ENCODE measurements at places on chromosomes 4 and X.

GRCh38 chr4:165724786-165725185, 148.3 kb upstream of the TLL1 start:
- DNase-seq: no peak

- DNase-seq: no peak
Measured at GRCh38 chrX:151227627-151228026, 51.2 kb downstream of the GPR50 start.

DNA sequence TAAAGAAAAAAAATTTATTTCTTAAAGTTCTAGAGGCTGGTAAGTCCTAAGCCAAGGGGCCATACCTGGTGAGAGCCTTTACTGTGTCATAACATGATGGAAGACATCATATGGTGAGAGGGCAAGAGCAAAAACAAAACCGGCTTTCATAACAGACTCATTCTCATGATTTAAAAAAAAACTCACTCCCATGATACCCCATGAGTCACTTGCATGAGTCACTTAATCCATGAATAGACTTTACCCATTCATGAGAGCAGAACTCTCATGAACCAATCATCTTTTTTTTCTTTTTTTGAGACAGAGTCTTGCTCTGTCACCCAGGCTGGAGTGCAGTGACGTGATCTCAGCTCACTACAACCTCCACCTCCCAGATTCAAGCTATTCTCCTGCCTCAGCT, 369.7 kb upstream of the DIAPH2 start:
- DNase-seq: no peak

GRCh38 chrX:96449191-96449590, 235.5 kb upstream of the DIAPH2 start:
- DNase-seq: no peak

- DNase-seq: no peak
Measured at GRCh38 chr4:149708513-149709130, 107.0 kb downstream of the IQCM start.

DNA sequence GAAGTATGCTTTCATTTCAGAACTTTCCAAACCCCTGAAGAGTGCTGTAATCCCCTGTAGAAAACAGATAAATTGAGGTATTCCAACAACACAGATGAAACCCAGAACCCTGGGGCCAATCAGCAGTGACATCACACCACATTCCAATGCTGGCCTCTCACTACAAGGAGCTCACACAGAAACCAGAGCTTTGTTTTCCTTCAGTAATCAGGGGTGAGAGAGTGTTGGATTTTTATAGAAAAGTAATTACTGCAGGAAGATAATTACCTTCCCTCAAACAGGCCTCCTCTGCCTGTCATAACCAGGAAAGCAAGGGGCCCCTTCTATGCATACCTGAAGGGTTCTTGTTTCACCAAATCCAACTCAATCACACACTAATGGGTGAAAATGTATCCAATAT, 246.2 kb downstream of the SCFD2 start:
- no peak for DNase-seq

DNA sequence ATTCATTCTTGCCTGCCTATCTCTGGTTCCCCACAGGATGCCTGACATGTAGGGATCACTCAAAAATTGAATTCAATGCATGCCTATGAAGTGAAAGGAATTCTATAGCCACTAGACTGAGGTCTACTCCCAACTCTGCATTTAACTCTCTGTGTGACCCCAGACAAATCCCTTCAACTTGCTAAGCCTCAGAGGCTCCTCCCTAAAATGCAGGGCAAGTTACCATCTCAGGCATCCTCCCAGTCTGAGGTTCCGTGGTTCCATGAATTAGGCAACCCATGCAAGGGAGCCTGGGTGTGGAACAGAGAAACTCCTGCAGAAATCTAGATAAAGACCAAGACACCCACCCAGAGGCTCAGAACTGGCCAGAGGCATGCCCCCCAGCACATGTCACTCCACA, 6.6 kb downstream of the SRPX start:
- no peak for DNase-seq

GRCh38 chr4:90486346-90486745, 359.2 kb downstream of the CCSER1 start:
- DNase-seq: no peak

- DNase-seq: no peak
Measured at GRCh38 chr4:136516371-136516770, 1015.9 kb downstream of the PCDH18 start.

GRCh38 chr4:10622728-10623127, 61.8 kb downstream of the CLNK start:
- DNase-seq: no peak

GRCh38 chrX:6980981-6981380, 166.5 kb upstream of the STS start:
- no peak for DNase-seq

DNA sequence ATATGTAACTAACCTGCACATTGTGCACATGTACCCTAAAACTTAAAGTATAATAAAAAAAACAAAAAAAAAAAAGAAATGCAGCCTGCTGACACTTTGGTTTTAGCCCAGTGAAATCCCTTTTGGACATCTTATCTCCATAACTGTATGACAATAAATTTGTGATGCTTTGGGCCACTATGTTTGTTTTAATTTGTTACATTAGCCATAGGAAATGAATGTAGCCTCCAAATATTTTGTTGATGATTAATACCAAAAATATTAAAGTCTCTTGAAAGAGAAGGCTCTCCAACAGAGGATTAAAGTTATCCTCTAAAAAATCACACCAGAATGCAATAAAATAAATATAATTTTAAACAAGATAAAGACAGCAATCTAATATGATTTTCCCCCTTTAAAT, 852.7 kb upstream of the SLIT2 start:
- no peak for DNase-seq

- no peak for DNase-seq
Measured at GRCh38 chrX:118455013-118455412, 40.6 kb upstream of the DOCK11 start.

- no peak for DNase-seq
Measured at GRCh38 chrX:72347366-72347765, 41.7 kb upstream of the CITED1 start.

GRCh38 chr4:81694176-81694913, 222.6 kb upstream of the RASGEF1B start:
- no peak for DNase-seq

DNA sequence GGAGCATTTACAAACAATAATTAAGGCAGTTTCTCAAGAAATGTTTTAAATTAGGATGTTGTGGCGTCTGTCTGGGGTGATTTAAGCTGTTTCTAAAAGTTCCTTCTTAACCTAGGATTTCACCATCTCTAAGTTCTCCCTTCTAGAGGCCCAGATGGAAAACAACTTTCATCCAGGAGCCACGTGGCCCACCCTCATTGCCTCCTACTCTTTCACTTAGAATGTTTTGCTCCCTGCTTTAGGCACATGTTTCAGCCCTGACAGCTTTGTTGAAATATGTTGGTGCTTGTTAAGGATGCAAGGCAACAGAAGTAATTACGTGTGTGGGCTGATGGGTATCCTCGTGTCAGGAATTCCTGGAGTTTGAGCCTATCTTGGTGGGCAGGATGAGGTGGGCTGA, 131.3 kb downstream of the GUCY2F start:
- DNase-seq: no peak

- no peak for DNase-seq
Measured at GRCh38 chrX:46704767-46705386, 54.0 kb downstream of the SLC9A7 start.

DNA sequence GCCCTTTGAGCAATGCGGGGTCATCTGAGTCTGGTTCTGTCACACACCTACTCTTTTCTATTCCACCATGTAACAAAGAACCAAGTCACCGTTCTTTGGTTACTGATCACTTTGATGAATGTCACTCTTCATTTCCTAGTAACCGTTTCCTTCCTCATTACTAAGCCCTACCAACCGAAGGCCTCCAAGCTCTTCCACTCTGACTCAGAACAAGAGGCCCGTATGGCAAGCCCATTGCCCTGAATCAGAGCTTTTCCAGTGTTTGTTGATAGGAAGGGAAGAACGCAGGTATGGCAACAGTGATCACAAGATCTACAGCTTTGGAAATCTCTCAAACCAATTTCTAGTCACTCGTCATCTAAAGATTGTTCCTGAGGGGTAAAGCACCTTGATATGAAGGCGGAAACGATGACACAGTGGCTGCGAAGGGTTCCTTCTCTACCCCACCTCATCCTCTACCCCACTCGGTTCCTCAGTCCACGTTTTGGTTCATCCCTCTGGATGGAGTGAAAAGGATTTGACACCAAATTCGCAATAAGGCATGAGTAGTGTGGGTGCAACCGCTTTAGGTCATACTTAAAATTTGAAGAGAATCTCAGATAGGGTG, 28.0 kb upstream of the CD40LG start:
- DNase-seq: peak; percentile 25

- DNase-seq: no peak
Measured at GRCh38 chr4:8422786-8423185, 17.7 kb downstream of the ACOX3 start.

- no peak for DNase-seq
Measured at GRCh38 chr4:76559236-76560071, 124.4 kb downstream of the SHROOM3 start.

DNA sequence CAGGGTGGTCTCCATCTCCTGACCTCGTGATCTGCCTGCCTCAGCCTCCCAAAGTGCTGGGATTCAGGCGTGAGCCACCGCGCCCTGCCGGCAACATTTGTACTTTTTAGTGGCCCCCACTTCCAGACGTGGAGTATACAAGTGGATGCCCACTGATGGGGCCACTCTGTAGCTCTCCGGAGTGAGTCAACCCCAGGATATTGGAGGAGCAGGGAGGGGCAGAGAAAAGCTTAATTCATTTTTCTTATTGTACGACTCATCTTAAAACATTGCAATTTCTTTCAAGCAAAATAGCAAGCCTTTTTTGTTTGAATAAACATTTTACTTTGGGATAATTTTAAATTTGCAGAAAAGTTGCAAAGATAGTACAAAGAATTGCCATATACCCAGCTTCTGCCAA, 34.6 kb downstream of the FAM9C start:
- DNase-seq: no peak

DNA sequence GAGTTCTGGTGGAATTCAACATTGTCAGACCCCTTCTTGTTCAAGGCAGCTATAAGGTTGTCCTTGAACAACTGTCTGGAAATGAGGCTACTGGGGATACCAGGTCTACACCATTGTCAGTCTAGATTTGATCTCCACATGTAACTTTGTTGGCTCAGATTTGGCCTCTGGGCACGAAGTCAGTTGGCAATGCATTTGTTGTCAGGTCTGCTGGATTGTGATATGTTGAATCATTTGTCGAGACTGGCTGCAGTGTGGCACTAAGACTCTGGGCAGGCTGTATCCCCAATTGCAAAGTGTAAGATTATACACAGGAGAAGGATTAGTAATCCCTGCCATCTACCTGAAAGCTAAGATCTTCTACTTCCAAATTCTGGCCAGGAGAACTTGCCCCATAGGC, 26.5 kb downstream of the ZNF81 start:
- no peak for DNase-seq

DNA sequence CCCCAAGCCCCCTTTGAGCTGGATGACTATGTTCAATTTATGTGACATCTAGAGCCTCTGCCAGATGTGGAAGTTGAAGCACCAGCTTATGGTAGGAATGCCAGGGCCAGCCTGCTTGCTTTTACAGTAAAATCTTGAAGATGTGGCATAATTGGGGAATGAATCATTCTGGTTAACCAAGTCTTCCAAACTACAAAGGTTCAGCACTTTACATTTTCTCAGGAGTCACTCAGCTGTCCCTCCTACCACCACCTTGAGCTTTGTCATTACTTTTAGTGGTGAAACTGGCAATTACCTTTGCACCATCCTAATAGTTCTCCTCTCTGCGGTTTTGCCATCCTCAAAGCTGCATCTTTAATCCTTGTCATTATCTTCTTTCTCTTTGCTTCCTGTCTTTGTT, 172.2 kb downstream of the HS6ST2 start:
- DNase-seq: no peak

GRCh38 chrX:118174516-118175098, 58.0 kb upstream of the KLHL13 start:
- DNase-seq: no peak

- no peak for DNase-seq
Measured at GRCh38 chr4:26206339-26206738, 114.5 kb upstream of the RBPJ start.

DNA sequence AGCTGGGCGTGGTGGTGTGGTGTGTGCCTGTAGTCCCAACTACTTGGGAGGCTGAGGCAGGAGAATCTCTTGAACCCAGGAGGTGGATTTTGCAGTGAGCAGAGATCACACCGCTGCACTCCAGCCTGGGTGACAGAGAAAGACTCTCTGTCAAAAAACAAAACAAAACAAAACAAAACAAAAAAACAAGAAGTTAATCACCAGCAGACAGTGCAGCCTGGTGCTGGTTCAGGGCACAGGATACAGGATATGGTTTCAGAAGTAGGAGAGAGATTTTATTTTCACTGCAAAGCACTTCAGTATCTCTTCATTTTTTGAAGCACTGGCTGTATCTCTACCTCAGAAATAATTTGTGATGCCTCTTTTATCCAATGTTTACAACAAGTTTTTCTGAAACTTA, 1222.9 kb upstream of the PRKX start:
- no peak for DNase-seq

GRCh38 chrX:132775263-132775823, 183.1 kb downstream of the HS6ST2 start:
- no peak for DNase-seq

GRCh38 chr4:21827575-21827974, 121.0 kb downstream of the KCNIP4 start:
- DNase-seq: no peak

GRCh38 chrX:10893976-10894375, 217.2 kb upstream of the HCCS start:
- DNase-seq: no peak

- no peak for DNase-seq
Measured at GRCh38 chrX:24347881-24348280, 12.6 kb upstream of the SUPT20HL1 start.

DNA sequence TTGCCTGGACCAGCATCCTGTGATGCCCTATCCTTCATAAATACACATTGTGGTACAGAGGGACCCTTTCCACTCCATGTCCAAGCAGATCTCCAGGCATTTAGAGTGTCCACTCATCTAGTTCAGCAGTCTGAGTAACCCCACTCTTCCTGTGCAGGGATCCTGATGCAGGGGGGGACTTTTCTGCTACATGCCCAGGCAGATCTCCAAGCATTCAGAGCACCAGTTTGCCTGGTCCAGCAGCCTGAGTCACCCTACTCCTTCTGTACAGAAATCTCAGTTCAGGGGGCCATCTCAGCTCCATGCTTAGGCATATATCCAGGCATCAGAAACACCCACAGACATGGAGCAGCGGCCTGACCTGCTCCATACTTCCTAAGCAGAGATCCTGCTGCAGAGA, 1089.8 kb downstream of the FAT4 start:
- no peak for DNase-seq

DNA sequence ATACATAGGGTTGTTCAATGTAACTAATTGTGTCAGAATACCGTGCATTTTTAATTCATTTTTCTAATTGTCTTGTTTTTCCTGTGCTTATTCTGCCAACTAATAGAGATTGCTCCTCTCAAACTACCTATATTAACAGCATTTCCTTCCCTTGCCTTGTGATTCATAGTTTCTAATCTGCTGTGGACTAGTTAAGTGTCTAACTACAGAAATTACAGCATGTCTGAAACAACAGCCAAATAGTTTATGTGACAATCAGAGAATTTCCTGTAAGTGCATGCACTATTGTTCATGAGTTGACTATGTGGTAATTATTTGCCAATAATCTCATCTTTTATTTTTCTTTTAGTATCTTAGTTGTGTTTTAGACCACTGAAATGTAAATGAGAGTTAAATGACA, 4.1 kb upstream of the SEC24B start:
- no peak for DNase-seq
